ENCODE measurements at places on chromosomes 4 and X. TPM values are rescaled to one million over a fixed set of nuclear protein-coding genes. Genes with fewer than 3 reads are reported as not detected.

Gene UVSSA
- 5.3 TPM for total RNA-seq

Gene HELT
- not detected for total RNA-seq

Gene CT47C1
- total RNA-seq: not detected

Gene GAGE1
- total RNA-seq: not detected

Gene TSPAN5
- 17.5 TPM for total RNA-seq

Gene MCF2
- total RNA-seq: not detected

Gene DACH2
- total RNA-seq: not detected

Gene MAP7D2
- total RNA-seq: not detected

Gene CENPVL2
- total RNA-seq: not detected

Gene TRIM75
- total RNA-seq: not detected

Gene HERC5
- 1.1 TPM for total RNA-seq

Gene NPNT
- 1.1 TPM for total RNA-seq

Gene TMPRSS11D
- total RNA-seq: not detected

Gene PAGE4
- total RNA-seq: not detected

Gene PYURF
- 45.0 TPM for total RNA-seq

Gene TMEM271
- not detected for total RNA-seq

Gene CYTL1
- 0.15 TPM for total RNA-seq

Gene ETDB
- not detected for total RNA-seq

Gene DAPP1
- total RNA-seq: 0.59 TPM

Gene EGF
- 0.35 TPM for total RNA-seq

Gene TMEM184C
- 25.8 TPM for total RNA-seq

Gene ABCG2
- 3.4 TPM for total RNA-seq

Gene VCX3B
- total RNA-seq: not detected

Gene PNMA5
- total RNA-seq: not detected

Gene AFM
- not detected for total RNA-seq

Gene ADH7
- not detected for total RNA-seq

Gene C4orf36
- 2.8 TPM for total RNA-seq

Gene IGSF1
- total RNA-seq: not detected

Gene EMCN
- 3.2 TPM for total RNA-seq

Gene SPRY1
- total RNA-seq: 21.9 TPM

Gene VCX
- total RNA-seq: not detected

Gene STARD8
- 0.94 TPM for total RNA-seq

Gene ZCCHC4
- total RNA-seq: 10.4 TPM

Gene SRPK3
- under 0.01 TPM for total RNA-seq

Gene EPGN
- not detected for total RNA-seq

Gene PLXNB3
- total RNA-seq: 2.5 TPM

Gene CT45A5
- not detected for total RNA-seq

Gene CITED1
- total RNA-seq: 0.23 TPM

Gene CT47B1
- not detected for total RNA-seq

Gene GUCY1B1
- 0.38 TPM for total RNA-seq

Gene GAGE12J
- total RNA-seq: not detected

Gene BTC
- total RNA-seq: under 0.01 TPM

Gene MAGEA9B
- total RNA-seq: not detected

All from smooth muscle cell of the coronary artery (primary cell).